NCI-H1694 treated with DMSO at 0.1 percent for 48 hours (cell line): ENCODE measurements at places on chromosomes 6 and 20.
A peak's percentile ranks its signal among the peaks of the same experiment; 100 is the strongest.

DNA sequence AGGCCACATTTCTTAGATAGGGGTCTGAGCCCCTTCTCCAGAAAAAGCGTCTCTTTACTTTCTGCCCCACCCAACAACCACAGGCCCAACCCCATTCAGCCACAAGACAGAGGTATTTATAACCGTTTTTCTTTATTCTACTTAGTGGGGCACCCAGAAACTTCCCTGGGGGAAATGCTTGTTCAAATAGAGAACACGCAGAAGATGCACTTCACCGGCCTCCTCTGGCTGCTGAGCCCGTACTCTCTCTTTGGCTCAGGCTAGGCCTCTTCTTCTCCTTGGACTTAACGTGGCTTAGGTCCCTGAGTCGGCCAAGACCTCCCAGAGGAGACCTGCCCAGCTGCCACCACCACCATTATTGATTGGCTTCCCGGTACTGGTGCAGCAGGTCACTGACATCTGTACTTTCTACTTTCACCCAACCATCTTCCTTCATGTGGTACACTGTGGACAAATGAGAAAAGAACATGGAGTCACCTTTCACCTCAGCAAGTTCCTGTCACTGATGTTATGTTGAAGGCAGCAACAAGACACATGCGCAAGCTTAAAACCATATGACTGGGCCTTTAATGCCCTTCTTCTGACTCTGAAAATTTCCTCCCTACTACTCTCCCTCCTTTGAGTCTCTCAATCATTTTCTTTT lies 2.2 kb upstream of the TAP2 start:
- no peak for DNase-seq

DNA sequence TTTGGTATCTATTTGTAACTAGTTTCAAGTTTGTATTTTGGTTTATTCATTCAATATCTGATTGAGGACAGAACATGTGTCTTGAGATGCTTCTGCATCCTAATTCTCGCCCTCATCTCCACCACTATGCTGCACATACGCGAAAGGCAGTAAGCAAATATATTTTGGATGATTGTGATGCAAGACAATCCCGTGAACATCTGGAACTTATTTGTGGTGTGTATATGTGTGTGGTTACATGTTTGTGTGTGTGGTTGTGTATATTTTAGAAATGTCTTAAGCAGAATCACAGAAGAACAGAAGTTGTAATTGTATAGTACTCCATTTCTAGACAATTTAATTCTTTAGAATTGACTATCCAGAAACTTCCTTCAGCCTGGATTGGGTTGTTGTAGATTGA lies 35.1 kb upstream of the RNF144B start:
- no peak for DNase-seq

- DNase-seq, result no peak
Observed at GRCh38 chr20:13898012-13898612, 92.3 kb downstream of the SEL1L2 start.

GRCh38 chr6:130136798-130137197 lies 86.0 kb downstream of the SAMD3 start:
- no peak for DNase-seq

- no peak for DNase-seq
Observed at GRCh38 chr6:110778333-110778732, 36.9 kb downstream of the CDK19 start.

DNA sequence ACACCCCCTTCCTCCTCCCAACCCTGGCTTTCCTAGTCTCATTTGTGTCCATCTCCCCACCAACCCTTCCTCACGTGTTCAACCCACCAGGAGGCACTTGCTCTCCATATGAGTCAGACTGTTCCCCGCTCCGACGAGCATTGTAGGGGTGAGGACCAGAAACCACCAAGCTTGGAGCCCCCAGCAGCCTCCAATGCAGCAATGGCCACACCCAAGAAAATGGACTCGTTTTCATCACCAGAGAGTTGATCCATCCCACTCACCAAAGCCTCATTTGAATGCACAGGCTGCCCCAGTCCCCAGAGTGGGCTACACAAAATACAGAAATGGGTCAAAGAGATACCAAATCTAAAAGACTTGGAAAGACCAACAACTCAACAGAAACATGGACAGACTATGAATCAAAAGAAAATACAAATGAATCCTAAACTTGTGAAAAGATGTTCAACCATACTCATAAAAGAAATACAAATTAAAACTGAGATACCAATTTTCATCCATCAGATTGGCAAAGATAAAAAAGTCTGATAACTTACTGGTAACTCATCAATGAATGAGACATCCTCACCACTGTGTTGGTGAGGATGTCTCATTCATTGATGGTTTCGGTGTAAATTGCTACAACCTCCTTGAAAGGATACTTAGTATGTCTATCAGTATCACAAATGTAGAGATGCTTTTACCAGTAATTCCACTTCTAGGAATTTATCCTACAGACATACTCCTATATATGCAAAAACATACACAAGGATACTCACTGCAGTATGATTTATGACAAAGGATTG lies 68.1 kb downstream of the TRERF1 start:
- DNase-seq, result no peak

DNA sequence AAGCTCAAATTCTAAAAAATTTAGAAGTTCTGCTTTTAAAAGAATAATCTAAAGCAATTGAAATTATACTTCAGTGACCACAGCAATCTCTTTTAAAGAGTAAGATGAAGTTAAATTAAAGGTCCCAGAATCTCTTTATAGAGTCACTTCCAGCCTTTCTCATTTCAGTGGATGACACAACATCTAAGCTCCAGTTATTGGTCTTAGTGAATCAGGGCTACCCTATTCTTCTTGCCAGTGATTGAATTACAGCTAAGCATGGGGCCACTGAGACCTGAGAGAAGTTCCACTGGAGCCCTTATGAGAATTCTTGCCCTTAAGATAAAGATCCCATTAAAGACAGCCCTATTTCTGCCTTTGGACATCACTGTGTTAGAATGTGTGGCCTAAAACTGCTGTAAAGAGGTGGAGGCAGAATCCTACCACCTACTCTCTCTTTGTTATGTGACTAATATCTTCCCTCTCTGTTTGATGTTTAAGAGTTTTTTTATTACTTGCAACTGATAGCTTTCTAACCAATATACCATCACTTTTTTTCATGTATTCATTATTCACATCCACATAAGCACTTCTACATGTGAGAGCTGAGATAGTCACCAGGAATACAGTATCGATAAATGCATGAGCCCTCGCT lies 128.6 kb downstream of the UNC5CL start:
- no peak for DNase-seq

DNA sequence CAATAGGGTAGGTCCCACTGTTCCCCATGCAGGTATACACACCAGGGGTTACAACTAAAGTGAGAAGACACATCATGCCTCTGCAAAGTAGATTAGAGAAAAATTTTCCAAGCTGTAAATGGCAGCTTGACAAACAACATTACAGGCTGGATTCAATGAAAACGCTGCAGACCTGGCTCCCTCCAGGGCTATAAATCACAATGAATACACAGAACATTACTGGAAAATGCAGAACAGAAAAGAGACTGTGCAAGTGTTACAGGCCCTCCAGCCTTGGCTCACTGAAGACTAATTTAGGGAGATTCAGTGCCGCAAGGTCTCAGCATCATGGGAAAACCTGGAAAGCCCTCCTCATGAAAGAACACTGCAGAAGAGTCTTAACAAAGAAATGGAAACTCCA lies 207.8 kb downstream of the KHDC1L start:
- DNase-seq, result no peak

GRCh38 chr20:19921284-19921793 lies 95.8 kb upstream of the NAA20 start:
- DNase-seq, result no peak

GRCh38 chr20:63471981-63472831 lies at the start of gene KCNQ2:
Gene KCNQ2, minus strand, starts transcription at chr20:63472655. Its CDS starts 192 bp downstream, at chr20:63472463.
- no peak for DNase-seq

DNA sequence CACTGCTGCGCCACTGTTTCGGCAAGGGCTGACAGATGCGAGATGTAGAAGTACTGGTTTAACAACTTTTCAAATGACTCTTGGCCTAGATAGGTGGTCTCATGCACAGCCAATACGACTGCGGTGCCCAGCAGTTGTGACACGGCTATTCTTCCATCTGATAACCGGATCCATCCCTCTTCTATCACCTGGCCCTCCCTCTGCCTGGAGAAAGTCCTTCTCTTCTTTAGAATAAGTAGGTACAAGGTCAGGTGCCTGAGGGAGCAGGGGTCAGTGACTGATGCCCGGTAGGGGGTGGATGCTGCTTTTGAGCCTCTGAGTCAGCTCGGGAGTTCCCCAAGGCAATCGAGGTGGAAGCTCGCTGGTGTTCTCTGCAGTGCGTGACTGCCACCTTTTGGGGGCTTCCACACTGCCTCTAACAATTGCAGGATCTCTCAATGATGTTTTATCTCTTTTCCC lies 166.8 kb upstream of the GRIK2 start:
- DNase-seq, result peak; percentile 7

- DNase-seq, result no peak
Observed at GRCh38 chr20:24700166-24700860, 230.9 kb downstream of the SYNDIG1 start.

GRCh38 chr6:57064809-57065208 lies 18.3 kb downstream of the KIAA1586 start:
- DNase-seq, result no peak

- DNase-seq, result no peak
Observed at GRCh38 chr6:139422105-139423036, 47.9 kb upstream of the CITED2 start.

GRCh38 chr6:147016440-147016839 lies 187.8 kb upstream of the STXBP5 start:
- no peak for DNase-seq

DNA sequence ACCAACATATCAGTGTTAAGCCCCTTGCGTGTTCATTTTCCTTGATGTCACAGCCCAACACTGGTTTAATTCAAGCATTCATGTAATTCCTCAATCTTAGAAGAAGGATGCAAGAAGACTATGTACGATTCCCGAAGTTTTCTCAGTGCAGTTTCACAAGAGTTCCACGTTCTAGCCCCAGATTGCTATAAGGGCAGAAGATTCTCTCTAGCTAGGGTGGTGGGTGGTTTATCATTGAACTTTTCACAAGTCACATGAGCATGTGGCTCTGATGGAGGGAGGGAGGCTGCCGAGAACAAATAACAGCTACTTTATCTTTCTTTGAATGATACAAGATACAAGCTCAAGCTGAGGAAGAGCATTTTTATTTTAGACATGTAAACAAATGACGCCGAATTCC lies 71.9 kb upstream of the NHSL1 start:
- no peak for DNase-seq

- DNase-seq, result no peak
Observed at GRCh38 chr6:8085053-8085511, 17.3 kb downstream of the EEF1E1 start.

GRCh38 chr6:90190752-90191395 lies 105.8 kb downstream of the BACH2 start:
- DNase-seq, result no peak

- DNase-seq, result no peak
Observed at GRCh38 chr6:72649032-72649984, 27.4 kb downstream of the KCNQ5 start.

GRCh38 chr6:17845598-17845997 lies 138.9 kb upstream of the NUP153 start:
- DNase-seq, result no peak

DNA sequence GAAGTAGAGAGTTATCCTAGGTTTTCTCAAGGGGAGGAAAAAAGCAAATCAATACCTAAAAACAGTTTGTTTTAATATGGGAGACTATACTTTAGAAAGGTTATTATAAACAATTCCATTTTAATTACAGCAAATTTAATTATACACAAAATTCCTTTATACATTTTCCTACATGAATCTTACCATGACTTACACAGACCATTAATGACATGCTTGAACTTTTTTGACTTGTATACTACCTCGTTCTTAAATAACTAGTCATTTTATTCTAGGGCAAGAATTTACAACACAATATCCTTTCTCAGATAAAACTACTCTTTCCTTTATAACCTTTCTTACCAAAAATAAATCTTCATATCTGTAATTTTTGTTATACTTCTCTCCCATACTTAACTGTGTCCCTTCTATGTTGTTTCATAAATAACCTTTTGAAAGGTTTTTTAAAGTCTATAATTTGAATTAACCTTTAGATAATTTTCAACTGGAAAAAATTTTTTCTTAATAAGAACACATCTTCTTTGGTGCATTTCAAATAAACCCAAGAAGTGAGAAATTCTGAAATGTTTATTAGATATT lies 729.4 kb downstream of the TENT5A start:
- DNase-seq, result no peak

- no peak for DNase-seq
Observed at GRCh38 chr20:6882561-6883291, 115.2 kb downstream of the BMP2 start.

- DNase-seq, result no peak
Observed at GRCh38 chr6:148888856-148889255, 142.0 kb downstream of the UST start.

- DNase-seq, result no peak
Observed at GRCh38 chr6:12037798-12038197, 25.7 kb downstream of the HIVEP1 start.

- DNase-seq, result peak; percentile 25
Observed at GRCh38 chr6:138491017-138491416, 8.3 kb downstream of the NHSL1 start.

DNA sequence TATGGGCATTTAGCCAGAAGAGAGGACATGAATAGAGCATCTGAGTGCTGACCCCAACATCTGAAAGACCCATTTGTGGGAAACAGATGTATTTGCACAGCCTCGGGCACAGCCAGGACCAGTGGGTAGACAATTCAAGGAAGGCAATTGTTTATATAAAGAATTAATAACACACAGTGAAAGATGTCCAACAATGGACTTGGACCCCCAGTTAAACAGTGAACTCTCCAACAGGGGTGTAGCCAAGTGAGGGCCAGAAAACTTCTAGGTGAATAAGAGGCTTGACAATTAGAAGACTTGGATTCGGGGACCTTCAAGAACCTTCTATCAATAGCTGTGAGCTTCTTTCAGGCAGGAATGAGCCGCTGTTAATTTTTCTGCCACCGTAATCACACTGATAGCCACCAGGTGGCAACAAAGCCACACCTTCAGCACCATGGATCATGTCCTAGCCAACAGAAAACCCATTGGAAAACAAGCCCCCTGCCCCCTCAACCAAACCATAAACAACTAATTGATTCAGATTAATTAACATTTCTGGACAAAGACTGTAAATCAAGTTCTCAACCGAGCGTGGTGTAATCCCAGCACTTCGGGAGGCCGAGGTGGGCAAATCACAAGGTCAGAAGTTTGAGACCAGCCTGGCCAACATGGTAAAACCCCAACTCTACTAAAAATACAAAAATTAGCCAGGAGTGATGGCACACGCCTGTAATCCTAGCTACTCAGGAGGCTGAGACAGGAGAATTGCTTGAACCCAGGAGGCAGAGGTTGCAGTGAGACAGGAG lies 8.8 kb upstream of the SRSF6 start:
- DNase-seq, result peak; percentile 30

DNA sequence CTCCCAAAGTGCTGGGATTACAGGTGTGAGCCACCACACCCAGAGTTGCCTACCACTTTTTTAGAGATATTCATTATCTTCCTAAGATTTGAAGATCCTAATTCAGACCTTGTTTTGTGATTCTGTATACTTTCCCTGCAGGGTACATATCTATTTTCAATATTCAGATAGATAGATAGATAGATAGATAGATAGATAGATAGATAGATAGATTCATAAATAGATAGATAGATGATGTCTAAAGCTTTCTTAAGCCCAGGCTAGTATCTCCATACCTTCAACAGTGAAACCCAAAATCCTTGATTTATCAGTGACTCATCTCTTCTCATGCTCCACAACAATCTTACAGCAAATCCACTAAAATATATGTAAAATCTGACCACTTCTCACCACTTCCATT lies 30.8 kb downstream of the ZNF391 start:
- no peak for DNase-seq
